CD4-positive, alpha-beta T cell treated with Interleukin-4 for 1 hour (primary cell): ENCODE measurements at places on chromosomes 5 and 9.

DNA sequence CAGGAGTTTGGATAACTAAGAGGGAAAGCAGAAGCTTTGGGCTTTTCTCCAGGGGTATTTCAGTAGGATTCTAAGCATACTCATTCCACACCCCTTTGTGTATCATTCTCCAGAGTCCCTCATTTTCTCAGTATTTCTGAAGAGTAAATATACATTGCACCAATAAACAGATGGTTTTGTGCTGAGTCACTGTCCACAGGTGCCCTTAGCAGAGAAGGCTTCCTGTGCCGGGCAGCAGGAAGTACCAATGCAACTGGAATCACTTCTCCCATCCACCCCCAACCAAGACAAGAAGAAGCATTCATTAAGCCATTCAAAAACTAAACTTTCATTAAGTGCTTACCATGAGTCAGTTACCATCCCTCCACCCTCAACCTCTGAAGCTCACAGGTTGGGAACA, 3.6 kb upstream of the CCNJL start:
- no peak for DNase-seq

DNA sequence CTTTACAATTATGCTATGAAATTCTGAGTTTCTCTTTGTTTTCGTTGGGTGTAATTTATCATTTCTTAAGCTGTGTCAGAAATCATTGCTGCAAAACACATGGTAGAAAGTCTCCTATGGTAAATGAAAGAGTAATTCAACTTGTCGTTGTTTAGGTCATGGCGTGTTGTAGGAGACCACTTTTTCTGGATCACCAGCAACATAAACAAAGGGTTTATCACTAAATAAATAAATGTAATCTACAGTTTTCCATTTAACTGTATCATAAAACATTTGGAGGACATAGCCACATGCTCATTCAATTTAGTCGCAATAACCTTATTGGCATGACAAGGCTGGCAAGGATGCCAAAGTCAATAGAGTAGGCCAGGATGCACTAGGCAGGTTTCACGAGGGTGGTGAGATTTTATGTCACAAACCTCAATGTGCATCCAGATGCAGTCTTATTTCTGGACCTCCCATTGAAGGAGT, 154.4 kb upstream of the ERCC6L2 start:
- DNase-seq: no peak

DNA sequence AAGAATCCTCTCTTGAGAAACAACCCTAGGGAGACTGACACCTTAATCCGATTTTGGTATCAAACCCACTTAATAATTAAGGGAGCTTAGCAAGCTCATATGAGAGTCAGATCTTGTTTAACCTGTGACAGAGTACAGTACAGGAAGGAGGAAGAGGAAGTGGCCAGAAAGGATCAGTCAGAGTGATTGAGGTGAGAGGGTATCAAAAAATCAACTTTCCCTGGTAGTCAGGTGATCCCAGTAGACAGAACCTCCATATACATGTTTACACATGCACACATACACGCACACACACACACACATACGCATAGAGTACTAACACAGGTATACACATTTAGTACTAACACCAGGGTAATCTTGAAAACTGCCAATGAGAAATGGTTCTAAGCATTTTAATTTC, 56.8 kb downstream of the GLIS3 start:
- no peak for DNase-seq

DNA sequence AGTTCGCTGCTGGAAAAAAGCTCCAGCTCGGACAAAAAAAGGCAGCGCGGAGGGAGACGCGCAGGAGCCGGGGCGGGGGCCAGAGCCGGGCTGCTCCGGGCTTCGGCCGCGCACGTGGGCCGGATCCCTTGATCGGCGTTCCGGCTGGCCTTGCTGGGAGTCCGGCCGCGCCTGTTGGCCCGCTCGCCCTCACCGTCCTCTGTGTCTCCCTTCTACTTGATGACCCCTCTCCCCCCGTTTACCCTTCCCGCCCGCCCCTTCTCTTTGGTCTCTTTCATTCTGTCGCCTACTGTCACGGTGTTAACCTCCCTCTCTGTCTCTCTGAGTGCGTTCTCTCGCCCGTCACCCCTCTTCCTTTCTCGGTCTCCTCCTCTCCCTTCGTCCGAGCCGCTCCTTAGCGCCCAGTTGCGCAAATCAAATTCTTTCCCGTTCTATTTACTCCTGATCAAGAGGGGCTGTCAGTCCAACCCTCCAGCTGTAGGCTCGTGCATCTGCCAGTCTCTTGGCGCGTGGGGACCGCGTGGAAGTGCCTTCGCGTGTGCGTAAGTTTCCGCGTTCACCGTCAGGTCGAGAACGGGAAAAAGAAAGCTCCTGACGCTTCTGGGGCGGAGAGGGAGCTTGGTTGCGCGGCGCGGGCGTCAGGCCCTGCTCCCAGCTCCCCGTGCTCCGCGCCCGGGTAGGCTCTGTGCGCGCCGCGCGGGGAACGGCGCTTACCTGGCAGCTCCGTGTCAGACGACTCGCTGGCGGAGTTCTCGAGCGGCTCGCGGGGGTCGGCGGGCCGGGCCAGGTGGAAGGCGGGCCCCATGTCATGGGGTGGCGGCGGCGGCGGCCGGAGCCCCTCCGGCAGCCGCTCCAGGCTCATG, 798 bp downstream of the PITX1 start:
- DNase-seq: peak; percentile 5

- DNase-seq: no peak
Measured at GRCh38 chr9:97425336-97425972, 13.6 kb downstream of the TDRD7 start.

- DNase-seq: no peak
Measured at GRCh38 chr9:20880271-20880670, 151.2 kb downstream of the HACD4 start.

DNA sequence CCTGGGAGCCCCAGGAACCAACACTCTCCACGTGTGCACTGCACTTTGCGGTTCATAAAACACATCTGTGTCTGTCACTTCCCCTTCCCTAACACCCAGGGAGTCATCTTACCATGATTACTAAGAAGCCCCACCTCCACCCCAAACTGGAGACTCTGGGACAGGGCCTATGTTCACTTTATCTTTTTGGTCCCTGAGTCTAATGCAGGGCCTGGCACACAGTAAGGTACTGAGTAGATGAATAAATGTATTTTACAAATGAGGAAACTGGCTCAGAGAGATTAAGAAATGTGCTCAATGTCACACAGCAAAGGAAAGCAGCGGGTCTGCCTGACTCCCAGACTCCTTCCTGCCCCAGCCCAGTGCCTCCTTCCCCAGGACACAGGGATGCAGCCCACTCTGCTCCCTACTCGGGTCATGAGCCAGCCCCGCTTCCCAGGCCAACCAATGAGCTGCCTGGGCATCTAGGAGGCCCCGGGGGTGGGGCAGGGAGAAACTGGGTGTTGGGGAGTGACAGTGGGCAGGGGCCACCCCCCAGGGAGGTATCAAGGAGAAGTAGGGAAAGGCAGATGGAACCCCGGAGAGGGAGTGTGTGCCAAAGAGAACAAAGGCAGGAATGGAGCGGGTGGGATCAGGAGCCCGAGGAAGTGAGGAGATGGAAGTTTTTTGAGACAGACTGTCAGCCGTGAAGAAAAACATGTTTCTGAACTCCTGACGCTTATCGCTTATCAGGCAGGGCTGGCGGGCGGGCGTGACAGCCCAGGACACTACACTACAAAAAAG, 30.5 kb downstream of the SHB start:
- no peak for DNase-seq

DNA sequence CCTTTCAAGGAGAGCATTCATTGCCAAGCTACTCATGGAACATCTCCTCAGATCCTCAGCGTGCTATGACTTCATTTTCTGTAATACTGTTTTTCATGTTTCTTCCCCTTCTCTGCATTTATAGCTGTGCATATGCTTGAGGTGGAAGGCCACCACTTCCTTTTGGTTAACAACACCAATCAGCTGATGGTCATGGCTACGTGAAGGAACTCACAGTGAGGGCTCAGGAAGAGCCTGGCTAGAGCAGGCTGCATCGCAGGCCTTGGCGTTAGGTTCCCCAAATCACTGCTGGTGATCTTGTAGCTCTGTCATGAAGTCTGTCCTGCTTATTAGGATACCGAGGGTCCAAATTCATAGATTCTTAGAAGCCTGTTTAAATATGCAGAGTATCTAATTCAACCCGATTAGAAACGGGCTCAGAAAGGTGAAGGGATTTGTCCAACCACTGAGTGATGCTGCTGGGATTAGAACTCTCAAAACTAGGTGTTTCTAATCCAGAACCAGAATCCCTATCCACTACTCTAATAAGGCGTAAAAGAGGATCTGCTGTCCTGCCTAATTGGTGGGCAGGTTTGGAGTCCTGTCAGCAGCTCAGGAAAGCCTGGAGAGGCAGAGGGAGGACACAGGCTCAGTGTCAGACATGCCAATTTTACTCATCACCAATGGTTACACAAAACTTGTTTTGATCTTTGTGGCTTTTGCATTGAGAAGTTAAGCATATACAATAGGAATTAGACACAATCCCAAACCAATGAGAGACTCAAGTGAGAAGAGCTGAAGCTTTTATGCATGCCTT, 7.5 kb downstream of the SYK start:
- DNase-seq: peak; percentile 49

DNA sequence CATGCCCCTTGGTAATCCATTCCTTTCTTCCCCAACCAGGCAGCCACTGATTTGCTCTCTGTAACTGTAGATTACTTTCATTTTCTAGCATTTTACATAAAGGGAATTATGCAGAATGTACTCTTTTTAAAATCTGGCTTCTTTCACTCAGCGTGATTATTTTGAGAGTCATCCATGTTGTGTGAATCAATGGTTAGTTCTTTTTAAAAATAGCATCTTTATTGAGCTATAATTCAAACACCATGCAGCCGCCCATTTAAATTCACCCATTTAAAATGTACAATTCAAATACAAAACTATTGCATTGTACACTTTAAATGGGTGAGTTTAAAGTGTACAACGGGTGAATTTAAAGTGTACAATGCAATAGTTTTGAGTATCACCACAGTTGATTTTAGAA, 2.3 kb upstream of the OR13J1 start:
- DNase-seq: no peak

- no peak for DNase-seq
Measured at GRCh38 chr5:83942155-83942554, 221.5 kb upstream of the HAPLN1 start.

- DNase-seq: no peak
Measured at GRCh38 chr5:78215972-78216371, 78.5 kb downstream of the AP3B1 start.

DNA sequence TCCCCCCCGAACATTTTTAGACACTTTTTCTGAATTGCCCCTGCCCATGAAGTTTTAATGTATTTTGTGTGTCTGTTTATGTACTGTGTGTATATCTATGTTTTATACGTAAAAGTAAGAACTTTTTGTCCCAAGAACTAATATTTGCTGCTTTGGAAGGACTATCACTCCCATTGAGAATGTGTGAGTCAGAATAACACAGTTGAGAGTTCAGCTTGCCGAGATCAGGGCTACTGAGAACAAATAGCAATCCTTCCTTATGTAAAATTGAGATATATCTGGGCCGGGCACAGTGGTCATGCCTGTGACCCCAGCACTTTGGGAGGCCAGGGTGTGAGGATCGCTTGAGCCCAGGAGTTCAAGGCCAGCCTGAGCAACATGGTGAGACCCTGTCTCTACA, 11.3 kb downstream of the GTF3C4 start:
- no peak for DNase-seq

DNA sequence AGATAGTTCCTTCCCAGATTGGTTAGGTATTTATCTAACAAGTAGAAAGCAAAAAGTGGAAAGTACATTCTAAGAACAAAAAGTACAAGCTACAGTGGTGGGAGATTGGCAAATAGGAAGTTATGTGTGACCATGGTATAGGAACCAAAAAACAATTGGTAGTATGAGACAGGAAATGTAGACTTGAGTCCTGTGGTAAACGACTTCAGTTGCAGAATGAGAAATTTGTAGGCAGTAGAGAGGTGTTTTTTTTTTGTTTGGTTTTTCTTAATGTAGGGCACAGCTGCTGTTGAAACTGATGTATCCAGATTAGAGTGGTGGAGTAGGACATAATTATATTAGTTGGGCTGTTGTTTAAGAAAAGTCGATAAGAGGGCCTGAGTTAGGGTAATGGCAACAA, 72.0 kb downstream of the CCNH start:
- no peak for DNase-seq
